DMS79 (cell line): ENCODE measurements at places on chromosomes 2 and 18.

DNA sequence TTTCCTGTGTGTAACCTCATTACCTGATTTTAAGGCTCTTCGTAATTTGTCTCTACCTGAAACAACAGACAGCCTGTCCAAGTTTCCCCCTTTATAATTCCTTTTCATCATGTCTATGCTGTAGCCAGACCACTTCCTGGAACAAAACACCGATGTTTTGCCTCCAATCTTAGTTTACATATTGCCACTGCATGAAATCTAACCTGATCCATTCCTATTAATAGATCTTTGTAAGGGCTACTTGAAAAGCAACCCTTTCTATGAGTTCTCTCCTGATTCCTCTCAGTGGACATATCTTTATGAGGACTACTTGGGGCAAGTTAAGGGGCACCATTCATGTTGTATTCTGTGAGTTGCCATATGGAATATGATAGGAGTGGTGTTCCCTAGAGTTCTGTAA, 30.9 kb downstream of the ZNF638 start:
- no peak for DNase-seq

- no peak for DNase-seq
These were observed 148.2 kb downstream of the PHLPP1 start for GRCh38 chr18:62863579-62864001.

DNA sequence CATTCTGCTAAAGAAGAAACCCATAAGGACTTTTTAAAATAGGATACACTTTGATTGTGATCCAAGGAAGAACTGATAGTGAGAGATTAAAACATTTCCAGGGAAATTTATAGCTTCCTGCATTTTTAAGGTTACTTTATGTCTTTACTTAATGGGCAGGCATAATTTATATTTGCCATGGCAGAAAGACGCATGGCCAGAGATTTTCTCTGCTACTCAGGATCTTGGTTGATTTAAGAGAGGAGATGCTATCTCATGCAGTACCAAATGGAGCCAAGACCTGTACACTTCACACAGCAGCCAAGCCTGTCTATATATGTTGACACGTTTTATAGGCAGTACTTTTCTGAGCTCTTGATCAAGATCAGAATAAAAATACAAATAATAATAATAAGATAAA, 60.9 kb upstream of the NT5C1B start:
- DNase-seq: no peak

GRCh38 chr18:61400716-61401115, 67.5 kb downstream of the CDH20 start:
- no peak for DNase-seq

GRCh38 chr2:27606611-27607010, 22.2 kb downstream of the CCDC121 start:
- no peak for DNase-seq

- DNase-seq: no peak
These were observed 35.2 kb upstream of the SNED1 start for GRCh38 chr2:240963065-240963867.

- DNase-seq: no peak
These were observed 52.3 kb downstream of the DDX1 start for GRCh38 chr2:15643791-15644585.

GRCh38 chr2:172596776-172597175, 40.9 kb downstream of the PDK1 start:
- no peak for DNase-seq

DNA sequence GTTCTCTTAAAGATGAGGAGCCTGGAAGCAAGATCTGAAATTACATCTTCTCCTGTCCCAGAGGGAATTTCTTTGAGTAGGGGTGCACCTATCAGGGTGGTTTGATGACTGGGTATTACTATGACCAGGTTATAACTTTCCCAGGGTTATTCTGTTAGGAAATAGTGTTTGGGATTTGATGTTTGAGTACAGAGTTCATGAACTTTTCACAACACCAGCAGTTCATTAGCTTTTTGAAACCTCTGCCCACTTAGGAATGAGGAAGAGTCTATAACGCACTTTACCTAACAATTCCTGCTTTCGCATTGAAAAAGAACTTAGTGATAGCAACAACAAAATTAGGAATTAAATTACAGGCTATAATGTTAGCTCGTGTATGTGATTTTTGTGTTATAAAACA, 58.6 kb downstream of the ALMS1 start:
- DNase-seq: no peak
